NCI-H446 treated with DMSO at 0.1 percent for 48 hours (cell line): ENCODE measurements at places on chromosomes 5 and 9.

- DNase-seq, result no peak
Observed at GRCh38 chr9:107279086-107279485, 4.0 kb upstream of the RAD23B start.

GRCh38 chr5:173662581-173663351 is 46.3 kb upstream of the BOD1 start:
- no peak for DNase-seq

- DNase-seq, result no peak
Observed at GRCh38 chr9:108272349-108272899, 583.4 kb downstream of the ACTL7B start.

- DNase-seq, result no peak
Observed at GRCh38 chr9:35598866-35599590, 6.0 kb upstream of the TESK1 start.

- no peak for DNase-seq
Observed at GRCh38 chr9:88049677-88050307, 75.5 kb upstream of the CDK20 start.

DNA sequence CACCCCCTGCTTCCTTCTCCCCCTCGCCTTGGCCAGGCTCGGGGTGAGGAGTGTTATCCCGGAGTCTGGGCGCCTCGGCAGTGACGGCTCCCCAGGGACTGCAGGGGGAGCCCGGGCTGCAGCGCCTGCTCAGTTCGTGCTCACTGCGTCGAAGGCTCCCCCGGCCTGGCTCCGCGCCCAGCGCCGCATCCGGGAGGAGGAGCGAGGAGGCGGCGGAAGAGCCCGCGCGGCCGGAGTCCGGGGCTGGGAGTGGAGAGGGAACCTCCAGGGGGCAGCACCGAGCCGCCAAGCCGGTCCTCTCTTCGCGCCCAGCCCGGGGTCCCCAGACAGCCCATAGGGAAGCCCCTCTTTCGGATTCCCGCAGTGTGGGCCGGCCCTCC is 1.3 kb upstream of the EGR1 start:
- DNase-seq, result peak; percentile 79

GRCh38 chr9:130220352-130220751 is 45.2 kb upstream of the HMCN2 start:
- DNase-seq, result no peak

DNA sequence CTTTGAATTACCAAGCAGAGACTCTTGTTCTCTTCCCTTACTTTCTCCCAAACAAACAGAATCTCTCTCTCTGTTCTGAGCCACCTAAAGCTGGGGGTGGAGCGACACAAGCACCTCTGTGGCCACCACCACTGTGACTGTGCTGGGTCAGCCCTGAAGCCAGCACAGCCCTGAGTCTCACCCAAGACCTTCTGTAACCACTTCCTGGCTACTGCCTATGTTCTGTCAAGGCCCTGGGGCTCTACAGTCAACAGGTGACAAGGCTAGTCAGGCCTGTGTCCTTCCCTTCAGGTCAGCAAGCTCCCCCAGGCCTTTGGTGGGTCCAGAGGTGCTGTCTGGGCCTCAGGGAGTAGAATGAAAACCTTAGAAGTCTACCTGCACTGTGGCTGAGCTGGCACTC is 26.1 kb upstream of the SLC28A3 start:
- no peak for DNase-seq

DNA sequence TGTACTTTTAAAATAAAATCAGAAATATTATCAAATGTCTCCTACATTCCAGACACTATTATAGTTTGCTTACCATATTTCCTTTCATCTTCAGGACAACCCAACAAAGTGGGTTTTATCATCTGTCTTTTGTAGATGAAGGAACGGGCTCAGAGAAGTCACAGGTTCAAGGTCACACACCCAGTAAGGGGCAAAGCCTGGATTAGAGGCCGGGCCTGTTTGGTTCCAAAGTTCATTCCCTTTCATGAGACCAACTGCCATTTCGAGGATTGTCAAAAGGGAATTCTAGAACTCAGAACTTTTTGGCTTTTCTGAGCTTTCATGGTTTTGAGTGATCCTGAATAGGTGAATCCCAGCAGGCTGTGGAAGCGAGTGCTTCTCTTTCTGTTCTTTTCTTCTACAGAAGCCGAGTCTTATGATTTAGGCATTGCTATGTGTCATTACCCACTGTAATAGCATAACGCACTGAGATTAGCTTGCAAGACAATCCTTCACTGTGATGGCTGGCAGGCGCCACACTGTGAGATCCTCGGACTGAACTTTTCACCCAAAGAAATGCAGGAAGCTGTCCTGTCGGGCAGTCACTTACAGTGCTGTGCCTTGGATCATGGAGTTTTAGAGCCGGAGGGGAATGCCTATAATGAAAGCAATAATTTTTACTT is 43.8 kb upstream of the ANKH start:
- DNase-seq, result no peak

- peak; percentile 42 for DNase-seq
Observed at GRCh38 chr9:119968836-119969707, 599.8 kb upstream of the BRINP1 start.

- no peak for DNase-seq
Observed at GRCh38 chr5:54616031-54616430, 98.5 kb downstream of the SNX18 start.

DNA sequence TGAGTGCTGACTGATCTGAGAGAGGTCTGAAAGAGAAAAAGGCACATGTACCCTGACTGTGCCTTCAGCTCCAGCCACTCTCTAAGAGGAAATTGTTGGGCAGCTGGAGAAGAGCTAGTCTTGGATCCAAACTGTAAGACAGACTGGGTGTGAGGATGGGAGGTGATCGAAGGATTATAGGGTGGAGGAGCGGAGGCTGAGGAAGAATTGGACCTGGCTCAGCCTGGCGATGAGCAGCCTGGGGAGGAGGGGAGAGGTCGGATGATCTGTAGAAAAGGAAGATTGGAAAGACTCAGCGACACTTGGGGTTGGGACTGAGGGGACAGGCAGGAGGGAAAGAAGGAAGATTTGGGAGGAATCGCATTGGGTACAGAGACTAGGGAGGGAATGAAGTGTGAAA is 98.6 kb upstream of the SLC25A48 start:
- DNase-seq, result no peak

DNA sequence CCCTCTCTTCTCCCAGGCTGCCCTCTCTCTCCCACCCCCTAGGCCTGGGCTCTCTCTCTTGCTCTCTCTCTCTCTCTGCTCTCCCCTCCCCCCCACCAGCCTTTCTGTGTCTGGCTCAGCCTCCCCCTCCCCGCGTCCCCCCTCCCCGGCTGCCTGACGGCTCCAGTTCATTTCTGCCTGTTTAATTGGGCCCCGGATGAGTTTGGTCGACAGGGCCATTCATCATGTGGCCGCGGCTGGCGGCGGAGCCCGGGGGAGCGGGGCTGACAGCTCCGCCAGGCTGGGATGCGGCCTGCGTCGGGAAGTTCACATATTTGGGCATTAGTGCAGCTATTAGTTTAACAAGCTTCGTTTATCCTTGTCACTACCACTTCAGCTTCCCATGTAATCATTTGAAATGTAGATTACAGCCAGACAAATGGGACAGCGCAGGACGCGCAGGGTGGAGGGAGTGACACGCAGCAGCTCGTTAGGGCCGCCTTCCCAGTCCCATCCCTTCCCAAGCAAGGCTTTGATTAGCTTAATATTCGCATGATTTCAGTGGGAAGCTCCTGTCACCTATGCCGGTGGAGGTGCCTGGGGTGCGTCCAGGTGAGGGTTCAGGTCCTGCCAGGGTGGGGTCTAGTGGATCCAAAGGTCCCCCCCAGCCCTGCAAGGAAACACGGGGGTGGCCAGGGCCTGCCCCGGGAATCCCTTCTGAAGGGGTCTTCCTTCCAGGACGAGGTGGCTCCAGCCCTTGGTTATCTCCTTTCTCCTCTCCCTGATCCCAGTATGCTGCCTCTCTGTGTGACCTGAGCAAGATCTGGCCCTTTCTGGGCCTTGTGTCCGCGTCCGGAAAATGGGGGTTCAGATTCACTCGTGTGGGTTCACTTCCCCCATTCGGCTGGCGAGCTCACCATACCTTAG is 214.8 kb downstream of the PAX5 start:
- DNase-seq, result no peak

DNA sequence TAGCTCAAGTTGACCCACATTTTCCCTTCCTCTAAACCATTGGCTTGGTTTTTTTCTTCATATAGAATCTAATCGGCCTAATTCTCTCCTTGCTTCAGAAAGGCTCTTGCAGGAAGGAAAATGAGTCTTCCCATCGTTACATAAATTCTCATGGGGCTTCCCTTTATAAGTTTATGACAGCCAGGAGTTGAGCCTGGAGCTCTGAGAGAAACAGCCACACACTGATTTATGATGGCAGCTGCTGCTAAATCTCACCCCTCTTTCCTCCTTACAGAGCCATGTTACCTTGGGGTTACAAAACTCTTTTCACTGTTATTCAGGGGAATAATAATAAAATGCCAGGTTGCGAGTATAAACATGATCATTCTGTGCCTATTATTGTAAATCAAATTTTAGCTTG is 5.2 kb upstream of the RNF14 start:
- DNase-seq, result no peak

- DNase-seq, result no peak
Observed at GRCh38 chr5:115639377-115639776, 13.5 kb upstream of the TMED7 start.

- no peak for DNase-seq
Observed at GRCh38 chr9:135289081-135289491, 190.5 kb upstream of the PPP1R26 start.

- DNase-seq, result no peak
Observed at GRCh38 chr9:19512103-19512832, 103.5 kb downstream of the ACER2 start.

GRCh38 chr5:173971681-173972345 is 17.2 kb upstream of the C5orf47 start:
- no peak for DNase-seq

DNA sequence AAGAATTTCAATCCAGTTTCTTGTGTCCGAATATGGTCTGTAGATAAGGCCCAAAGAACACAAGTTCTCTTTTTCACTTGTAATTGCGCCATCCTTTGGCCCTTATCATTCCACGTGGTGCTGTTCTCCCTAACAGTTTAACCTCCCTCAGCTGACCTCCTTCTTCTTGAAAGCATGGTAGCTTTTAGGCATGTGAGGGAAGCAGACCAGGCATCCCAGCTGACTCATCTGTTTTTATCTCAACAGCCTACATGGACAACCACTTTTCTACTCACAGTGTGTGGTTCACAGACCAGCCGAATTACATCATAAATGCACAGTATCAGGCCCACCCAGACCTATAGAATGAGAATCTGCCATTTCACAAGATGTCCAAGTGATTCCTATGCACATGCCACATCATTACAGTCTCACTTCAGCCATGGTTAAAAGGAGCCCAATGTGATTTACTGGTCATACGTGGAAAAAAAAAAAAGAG is 26.9 kb upstream of the PLIN2 start:
- no peak for DNase-seq

DNA sequence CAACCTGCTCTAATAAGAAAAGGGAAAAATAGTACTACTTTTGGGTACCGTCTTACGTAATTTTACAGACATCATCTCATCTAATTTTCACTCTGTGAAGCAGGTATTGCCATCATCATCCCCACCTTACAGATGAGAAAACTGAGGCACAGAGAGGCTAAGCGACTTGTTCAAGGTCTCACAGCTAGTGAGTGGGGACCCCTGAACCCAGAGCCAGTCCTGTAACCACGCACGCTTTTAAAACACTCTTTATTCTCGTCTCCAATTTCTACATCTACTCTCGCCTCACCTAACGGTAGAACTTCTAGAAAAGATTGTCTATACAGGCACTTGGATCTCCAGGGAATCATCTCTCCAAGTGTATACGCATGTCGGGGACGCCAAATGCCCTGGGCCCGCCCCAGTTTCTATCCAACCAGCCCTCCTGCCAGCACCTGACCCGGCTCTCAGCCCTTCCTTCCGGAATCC is 1.5 kb upstream of the TRAF1 start:
- DNase-seq, result no peak

DNA sequence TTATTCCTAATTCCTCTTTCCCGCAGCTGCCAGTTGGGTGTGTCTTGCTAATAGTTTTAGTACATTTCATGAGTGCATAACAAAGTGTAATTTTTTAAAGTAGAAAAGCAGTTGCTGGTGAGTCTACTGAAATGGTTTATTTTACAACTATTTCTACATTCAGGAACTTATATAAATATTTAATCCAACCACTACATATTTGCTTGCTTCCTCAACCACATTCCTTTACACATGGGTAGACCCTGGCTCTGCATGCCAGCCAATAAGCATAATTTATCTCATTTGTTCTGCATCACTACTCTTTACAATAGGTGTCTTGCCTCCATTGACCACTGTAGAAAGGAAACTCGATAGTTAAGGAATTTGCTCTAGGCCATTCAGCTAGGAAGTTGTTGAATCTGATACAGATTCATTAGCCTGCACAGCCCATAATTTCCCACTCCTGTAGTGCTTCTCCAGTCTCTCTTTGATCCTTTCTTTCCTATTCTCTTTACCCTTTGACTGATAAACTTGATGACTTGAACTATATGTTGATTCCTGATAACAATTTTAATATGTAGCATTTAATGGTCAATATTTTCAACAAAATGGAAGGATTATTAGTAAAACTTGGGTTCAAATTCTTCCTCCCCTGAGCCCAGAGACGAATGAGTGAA is 342.5 kb upstream of the ACTBL2 start:
- no peak for DNase-seq

DNA sequence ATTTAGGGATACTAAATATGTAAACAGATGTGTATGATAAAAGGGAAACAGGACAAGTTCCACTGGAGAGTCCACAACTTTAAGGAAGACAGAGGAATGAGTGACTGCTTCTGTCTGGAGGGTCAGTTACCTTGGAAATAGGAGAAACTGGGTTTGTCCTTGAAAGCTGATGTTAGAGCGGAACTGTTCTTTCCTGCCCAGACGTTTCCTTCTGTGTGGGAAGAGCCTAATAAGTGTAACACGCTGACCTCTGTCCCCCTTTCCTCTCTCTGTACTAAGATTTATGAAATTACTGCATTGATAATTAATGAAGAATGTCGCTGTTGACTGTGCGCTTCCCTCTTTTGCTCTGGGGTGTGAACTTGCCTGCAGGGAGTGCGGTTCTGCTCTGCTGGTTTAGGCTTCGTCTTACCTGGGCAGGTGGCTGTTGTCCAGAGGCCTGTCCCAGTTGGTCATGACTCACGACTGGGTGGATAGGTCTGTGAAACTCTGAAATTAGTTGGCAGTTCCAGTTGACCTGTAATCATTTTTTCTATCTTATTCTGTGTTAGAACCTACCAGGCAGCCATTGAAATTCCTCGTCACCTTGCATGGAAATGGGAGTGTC is 126.8 kb downstream of the MTRR start:
- no peak for DNase-seq

GRCh38 chr9:25397746-25398145 is 280.5 kb downstream of the TUSC1 start:
- no peak for DNase-seq

- no peak for DNase-seq
Observed at GRCh38 chr5:127210042-127210441, 80.6 kb upstream of the MEGF10 start.

- DNase-seq, result no peak
Observed at GRCh38 chr5:16564248-16564867, 52.4 kb downstream of the RETREG1 start.

DNA sequence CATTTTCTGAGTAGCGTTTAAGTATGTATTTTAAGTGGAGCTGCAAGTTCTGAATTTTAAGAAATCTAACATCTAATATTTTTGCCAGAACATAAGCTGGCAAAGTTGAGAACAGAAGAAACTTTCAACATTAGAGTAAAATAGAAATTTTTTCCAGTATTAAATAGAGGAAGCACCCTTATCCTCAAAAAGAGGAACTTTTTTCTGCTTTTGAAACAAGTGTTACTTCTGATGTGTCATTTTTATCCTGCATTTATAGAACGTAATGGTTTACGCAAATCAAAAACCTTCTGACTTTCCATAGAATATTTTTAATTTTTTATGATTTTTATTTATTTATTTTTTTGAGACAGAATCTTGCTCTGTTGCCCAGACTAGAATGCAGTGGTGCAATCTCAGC is 21.8 kb downstream of the ZBED3 start:
- no peak for DNase-seq
